ENCODE measurements at places on chromosomes 16 and 17. TPM values are rescaled to one million over a fixed set of nuclear protein-coding genes. Genes with fewer than 3 reads are reported as not detected.

- peak; percentile 63 for DNase-seq
These were observed 203.9 kb downstream of the CEP112 start for GRCh38 chr17:65987988-65988387.

GRCh38 chr17:78960928-78961327 is 18.8 kb downstream of the LGALS3BP start:
- DNase-seq: no peak

KCNJ12 gene
- total RNA-seq: 0.25 TPM

HLF gene
- total RNA-seq: not detected

DDX42 gene
- 61.3 TPM for total RNA-seq

PRSS21 gene
- total RNA-seq: 0.89 TPM
